ENCODE measurements at places on chromosomes 3 and 15.
A peak's percentile ranks its signal among the peaks of the same experiment; 100 is the strongest.

- DNase-seq, result no peak
Observed at GRCh38 chr3:185935465-185936272, 2.1 kb downstream of the TRA2B start.

DNA sequence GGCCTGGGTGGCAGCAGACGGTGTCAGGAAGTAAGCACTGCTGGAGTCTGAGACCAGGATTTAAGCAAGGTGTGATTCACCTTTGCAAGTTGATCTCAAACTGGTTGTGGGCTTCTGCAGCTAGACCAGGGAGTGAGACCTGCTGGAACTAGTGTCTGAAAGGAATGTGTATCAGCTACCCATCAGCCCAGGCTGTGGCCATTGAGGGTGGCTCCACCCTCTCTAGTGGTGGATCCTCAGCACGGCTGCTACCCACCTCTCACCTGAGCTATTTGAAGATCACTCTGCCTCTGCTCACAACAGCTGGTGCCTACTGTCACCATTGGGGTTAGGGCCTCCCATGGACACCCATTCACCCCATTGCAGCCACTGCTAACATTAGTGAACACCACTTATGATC is 140.3 kb upstream of the DCBLD2 start:
- DNase-seq, result no peak

DNA sequence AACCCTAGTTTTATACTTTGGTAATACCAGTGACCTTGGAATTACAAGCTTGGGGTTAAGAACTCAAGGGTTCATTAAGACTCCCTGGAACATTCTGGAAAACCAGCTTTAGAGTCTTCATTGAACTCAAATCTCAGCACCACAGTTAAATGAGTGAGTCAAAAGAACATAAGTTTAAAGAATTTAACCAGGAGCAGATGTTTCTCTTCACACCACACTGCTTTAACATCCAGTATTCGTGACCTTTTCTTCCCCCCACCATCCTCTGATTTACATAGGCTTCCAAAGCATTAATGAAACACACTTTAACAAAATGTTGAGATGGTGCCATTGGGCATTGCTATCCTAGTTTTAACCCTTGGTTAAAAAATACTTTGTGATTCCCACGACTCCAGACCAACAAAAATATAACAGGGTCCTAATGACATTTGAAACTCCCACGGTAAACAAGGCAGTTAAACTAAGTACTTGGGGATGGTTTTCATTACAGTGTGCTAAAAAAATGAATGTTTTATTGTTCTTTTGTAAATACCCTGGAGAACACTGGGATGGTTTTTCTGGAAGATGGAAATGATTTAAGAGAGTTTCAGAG is 123.9 kb downstream of the OXNAD1 start:
- DNase-seq, result no peak

GRCh38 chr3:8529181-8529637 is 27.6 kb downstream of the LMCD1 start:
- DNase-seq, result no peak

DNA sequence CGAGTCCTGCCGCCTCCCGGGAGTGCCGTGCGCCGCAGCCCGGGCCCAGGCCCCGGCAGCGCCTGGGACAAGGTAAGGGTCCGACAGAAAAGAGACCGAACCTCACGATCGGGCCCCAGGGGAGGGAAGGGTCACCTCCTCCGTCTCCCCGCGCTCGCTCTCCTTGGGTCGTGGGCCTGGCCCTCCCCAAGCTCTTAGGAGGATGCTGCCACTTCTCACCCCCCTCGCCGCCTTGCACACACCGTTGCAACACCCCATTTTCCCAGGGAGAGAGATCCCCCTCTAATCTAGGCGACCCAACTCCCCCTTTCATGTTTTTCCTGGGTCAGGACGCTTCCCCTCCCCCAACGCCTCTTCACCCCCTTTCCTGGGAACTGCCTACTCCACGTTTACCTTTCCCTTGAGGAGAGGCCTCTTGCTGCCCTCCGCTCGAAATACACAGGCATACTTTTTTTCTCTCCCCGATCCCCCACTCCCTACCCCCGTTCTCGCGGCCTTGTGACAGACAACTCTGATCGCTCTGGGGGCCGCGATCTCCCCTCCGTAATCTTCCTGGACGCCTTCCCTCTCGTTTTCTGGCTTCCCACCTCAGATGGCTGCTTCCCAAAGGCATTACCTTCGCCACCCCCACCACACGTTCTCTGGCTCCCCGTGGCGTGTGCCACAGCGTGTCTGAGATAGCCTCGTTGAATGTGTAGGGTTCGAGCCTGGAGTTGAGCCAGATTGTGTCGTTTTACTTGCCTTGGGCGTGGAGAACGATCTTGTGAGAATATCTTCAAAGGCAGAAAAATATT is 688 bp downstream of the SETD5 start:
- DNase-seq, result peak; percentile 11

DNA sequence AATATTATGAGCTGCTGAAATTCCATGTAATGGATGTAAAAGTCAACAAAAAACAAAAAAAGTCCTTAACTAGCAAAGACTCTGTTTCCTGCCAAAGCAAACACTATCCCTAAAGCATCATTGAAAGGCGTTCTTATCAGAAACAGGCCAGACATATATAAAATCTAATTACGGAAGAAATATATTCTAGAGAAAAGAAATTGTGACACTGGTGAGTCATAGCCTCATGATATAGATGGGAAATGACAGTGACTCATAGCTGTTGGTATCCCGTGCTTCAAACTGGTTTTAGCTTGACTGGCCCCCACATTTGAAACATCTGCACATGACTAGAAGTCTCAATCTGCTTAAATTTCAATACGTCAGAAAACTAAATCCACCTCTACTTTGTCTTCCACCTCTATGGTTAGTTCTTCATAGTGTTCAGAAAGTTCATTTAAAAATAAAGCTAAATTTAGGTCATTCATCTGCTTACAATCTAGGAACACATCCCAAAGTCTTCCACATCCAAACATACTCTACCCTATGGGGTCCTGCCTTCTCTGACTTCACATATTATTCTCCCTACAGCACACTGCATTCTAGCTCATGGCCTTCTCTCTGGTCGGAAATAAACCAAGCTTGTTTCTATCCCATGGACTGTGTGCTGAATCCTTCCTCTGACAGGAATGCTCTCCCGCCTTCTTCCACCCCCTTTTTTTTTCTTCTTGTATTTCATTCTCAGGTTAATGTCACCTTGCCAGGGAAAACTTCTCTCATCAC is 456.3 kb upstream of the ARRDC4 start:
- DNase-seq, result no peak

DNA sequence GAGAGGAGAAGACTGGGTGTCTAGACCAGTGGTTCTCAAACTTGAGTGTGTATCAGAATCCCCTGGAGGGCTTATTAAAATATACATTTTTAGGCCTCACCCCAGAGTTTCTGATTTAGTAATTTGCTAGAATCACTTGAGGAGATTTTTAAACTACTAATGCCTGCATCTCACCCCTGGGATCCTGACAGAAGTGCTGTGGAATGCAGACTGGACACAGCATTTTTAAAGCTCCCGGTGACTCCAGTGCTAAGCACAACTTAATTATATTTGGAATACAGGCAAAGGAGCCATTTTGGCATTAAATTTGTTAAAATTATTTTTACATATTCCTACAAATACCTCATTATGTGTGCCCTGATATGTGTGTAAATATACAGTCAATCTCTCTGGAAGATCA is 26.7 kb upstream of the COL6A6 start:
- DNase-seq, result no peak

DNA sequence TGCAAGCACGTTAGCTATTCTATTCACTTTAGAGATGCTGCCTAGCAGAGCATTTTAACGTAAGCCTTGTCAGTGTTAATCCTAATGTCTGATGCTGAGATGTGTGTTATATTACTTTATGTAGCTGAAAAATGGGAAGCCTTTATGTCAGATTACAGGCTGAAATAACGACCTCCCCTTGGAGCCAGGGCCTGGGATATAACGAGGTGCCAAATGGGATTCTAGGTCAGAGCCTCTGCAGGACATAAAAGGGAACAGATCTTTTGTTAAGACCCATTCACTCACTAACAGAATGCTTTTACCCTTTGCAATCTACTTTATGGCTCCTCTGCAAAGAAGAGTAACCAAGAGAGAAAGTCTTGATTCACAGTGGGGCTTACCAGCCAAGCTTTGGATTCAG is 815.5 kb upstream of the CFAP20DC start:
- DNase-seq, result no peak

DNA sequence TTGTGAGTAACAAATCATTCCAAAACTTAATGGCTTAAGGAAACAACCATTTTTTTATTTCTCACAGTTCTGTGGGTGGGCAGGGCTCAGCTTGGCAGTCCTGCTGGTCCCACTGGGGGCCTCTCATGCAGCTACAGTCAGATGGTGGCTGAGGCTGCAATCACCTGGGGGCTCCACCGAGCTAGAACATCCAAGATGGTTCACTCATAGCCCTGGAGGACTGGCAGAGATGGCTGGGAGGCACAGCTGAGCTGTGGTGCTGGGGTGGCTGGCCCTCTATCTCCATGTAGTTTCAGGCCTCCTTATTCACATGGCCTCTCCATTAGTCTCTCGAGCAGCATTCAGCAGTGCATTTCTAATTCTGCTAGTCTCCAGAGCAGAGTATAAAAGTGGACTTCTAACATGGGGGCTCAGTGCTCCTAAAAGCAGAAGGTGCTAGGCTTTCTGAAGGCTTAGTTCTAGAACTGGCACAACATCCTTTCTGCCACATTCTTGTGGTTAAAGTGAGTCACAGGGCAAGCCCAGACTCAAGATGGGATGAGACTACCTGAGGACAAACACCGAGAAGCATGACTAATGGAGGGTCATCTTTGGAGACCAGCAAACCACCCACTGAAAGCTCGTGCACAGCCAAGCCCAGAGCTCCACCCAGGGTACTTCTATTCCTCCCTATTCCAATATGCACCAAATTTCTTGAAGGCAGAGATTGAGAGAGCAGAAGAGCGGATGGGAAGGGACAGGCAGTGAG is 6.3 kb downstream of the CAV3 start:
- DNase-seq, result no peak

DNA sequence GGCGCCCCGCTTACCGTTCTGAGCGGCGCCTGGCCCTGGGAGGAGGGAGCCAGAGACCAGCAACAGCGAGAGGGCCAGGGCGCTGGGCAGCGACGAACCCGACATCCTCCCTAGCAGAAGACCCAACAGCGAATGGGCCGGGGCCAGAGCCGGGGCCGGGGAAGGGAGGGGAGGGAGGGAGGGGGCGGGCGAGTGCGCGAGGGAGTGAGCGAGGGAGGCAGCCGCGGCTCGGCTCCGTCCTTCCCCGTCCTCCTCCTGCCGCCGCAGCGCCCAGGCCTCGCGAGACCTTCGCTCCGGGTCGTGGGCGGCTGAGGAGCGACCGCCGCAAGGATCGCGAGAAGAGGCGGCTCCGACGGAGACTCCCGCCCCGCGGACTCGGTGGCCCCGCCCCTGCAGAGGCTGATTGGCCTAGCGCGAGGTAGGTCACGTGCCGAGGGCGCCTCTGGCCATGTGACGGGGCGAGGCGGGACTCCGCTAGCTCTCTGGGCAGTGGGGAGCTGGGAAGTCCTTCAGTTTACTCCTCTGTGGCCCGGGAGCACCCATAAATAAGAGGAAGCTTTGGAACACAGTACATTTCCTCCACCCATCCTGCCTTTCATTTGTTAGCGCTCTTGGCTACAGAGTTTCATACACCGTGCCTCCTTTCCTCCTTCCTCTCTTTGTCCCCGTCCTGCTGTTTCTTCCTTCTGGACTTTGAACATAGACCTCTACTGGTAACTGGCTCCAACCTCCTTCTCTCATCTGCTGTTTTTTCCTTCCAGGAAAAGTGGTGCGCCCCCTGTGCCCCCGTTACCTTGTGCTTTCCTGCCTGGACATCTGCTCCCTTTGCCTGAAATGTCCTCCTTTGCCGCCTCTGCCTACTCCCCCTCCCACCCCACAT is at the start of gene NPTN:
Gene NPTN, minus strand, starts transcription at position 279 of the 880 bp plus-strand sequence. Its CDS starts 174 bp downstream, at position 105.
- peak; percentile 99 for DNase-seq

DNA sequence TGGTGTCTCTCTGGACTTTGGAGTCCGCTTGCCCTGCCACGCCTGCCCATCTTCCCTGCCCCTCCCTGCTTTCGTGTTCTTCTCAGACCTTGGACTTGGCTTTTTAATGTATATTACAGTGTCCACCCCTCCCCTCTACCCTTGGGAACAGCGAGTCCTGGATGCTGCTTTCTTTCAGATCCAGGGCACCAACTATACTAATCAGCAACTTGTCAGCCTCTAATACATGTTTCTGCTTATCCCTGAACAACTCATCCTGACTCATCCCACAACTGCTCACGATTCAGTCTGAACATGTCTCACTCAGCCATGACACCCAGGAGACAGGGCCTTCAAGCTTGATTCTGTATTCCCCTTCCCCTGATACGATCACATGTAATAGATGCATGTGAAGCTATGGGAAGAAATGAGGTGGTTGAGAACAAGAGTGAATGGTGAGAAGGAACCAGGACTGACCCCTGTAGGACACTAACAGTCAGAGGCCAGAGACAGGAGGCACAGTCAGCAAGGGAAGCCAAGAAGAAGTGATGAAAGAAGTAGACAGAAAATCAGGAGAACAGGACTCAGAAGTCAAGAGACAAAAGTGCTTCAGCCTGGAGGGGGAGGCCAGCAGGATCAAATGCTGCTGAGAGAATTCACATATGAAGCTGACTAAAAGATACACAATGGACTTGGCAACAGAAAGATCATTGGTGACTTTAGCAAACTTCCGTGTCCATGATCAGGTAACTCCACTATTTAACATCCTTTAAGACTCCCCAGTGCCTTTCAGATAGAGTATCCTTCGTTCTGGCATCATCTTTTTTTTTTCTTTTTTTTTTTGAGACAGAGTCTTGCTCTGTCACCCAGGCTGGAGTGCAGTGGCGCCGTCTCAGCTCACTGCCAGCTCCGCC is 35.4 kb downstream of the BCL2L10 start:
- DNase-seq, result peak; percentile 2

DNA sequence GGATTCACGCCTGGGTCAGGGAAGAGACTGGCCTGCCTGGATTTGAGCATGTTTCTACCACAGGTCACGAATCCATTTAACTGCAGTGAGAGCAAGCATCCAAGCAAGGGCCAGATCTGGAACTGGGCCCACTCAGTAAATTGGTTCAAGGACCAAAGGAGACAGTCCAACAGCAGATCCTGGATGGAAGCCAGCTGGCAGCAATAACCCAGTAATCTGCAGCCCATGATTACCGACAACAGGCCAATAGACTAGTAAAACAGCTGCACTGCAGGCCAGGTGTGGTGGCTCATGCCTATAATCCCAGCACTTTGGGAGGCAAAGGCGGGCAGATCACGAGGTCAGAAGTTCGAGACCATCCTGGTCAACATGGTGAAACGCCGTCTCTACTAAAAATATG is 11.8 kb downstream of the SAMD7 start:
- DNase-seq, result no peak

DNA sequence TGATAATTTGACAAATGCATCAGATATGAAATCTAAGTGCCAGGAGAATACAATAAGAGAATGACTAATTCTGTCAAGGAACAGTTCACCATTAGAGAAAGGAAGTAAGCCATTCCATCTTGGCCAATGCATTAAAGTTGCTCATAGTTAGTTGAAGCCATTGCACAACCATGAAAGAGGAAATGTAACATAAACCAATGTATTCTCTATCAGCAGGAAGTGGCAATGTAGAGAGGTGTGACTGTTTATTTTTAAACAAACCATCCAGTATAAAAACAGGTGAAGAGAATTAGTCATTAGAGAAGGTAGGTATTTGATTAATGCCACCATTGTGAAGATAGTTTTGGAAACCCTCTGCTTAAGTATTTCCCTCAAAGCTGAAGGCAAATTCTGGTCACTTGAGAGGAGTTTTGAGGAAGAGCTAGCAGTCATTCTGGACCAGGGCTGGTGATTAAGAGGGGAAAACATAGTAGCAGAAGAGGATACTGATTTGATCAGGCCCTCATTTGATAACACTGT is 10.7 kb upstream of the ANXA2 start:
- DNase-seq, result no peak

Measured in stimulated activated CD8-positive, alpha-beta memory T cell treated with anti-CD3 and anti-CD28 coated beads, Interleukin-15, amount 100 ng/mL, for 48 hours (primary cell).